ENCODE measurements at places on chromosomes 5 and 9.
A peak's percentile ranks its signal among the peaks of the same experiment; 100 is the strongest.

DNA sequence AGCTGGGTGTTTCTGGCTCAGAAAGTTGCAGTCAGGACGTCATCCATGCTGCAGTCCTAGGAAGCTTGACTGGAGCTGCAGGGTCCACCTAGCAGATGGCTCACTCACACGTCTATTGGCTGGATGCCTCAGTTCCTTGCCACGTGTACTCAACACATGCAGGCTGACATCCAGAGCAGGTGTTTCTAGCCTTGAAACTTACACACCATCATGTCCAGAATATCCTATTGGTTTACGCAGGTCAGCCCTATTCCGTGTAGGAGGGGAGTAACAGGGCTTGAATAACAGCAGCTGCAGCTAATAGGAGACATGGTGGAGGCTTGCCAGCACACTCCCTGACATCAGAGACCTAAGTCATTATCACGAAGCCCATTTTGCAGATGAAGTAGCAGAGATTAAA is 473.5 kb downstream of the ACTL7B start:
- no peak for DNase-seq

GRCh38 chr5:81067406-81067805 is 107.2 kb downstream of the RASGRF2 start:
- DNase-seq = no peak

- no peak for DNase-seq
Observed at GRCh38 chr9:38319496-38320173, 72.9 kb upstream of the ALDH1B1 start.

GRCh38 chr9:93094658-93095204 is 1.3 kb upstream of the CARD19 start:
- DNase-seq = no peak

- DNase-seq = no peak
Observed at GRCh38 chr5:64594601-64595000, 88.8 kb downstream of the RGS7BP start.

DNA sequence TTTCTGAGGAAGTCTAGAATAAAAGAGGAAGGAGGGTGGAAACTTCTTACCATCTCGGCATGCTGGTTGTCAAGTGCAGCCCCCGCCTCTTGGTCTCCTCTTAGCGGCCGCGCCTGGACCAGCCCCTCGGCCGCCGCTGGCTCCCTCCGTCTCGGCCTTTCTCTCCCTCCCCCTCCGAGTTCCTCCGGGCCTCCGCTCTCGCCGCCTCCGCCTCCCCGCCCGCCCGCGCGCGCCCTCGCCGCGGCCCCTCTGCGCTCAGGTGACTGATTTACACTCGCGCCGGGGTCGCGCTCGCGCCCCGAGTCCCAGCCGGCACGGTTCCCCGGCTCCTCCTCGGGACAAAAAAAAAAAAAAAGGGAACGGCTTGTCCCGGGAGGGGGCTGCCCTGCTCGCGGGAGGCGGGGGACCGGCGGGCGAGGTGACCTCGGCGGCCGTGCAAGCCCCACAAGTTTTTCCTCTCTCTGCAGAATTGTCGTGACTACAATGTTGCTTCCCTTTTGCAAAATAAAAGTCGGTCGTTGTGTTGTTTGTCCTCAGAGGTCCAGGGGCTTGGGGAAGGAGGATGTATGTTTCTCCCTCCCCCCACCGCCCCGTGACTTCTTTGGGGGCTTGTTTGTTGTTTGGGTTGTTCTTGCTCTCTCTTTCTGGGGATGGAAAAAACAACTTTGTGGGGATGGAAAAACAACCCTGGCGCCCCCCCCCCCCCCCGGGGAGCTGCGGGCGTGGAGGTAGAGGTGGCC is at the start of gene BNC2:
BNC2 (minus strand) TSS at position 75 of the 740 bp plus-strand sequence; CDS start at position 53, 22 bp downstream.
- peak; percentile 42 for DNase-seq
